Activated CD4-positive, alpha-beta T cell treated with anti-CD3 and anti-CD28 coated beads, Interleukin-2, amount 10 ng/mL, durations not matched to agents 7 days and 5 days (primary cell): ENCODE measurements at places on chromosomes 12 and 14. TPM values are rescaled to one million over a fixed set of nuclear protein-coding genes. Genes with fewer than 3 reads are reported as not detected.

GPR68 gene
- 32.7 TPM for total RNA-seq

RILPL2 gene
- total RNA-seq, result 6.5 TPM

ATG101 gene
- 28.3 TPM for total RNA-seq

AQP2 gene
- not detected for total RNA-seq

SLC5A8 gene
- total RNA-seq, result not detected

RNASE7 gene
- not detected for total RNA-seq

MAP1LC3B2 gene
- 1.0 TPM for total RNA-seq

ADAMTS20 gene
- total RNA-seq, result not detected

BBOF1 gene
- total RNA-seq, result 1.7 TPM

STAT6 gene
- 242 TPM for total RNA-seq

ACIN1 gene
- 221 TPM for total RNA-seq

SYCP3 gene
- total RNA-seq, result 0.75 TPM

DDX23 gene
- 143 TPM for total RNA-seq

KERA gene
- not detected for total RNA-seq

RFX4 gene
- not detected for total RNA-seq

COX8C gene
- total RNA-seq, result not detected
